ENCODE measurements at places on chromosomes 6 and 20.

DNA sequence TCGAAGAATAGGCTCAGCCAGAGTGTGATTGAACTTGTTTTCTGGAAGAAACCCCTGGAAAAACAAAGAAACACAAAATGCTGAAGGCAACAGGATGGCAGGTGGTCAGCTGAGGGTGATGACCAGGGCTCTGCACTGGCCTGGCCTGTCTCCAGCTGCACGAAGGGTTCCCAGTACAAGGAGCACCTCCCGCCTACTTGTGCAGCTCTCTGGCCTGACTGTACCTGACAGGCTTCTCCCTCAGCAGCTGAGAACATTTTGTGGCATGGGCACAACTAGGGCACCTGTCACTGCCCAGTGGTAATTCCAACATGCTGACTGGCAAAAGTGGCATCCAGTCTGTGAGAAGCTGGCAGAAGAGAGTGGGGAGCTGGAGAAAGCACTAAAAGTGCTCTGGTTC, 38.8 kb upstream of the EMILIN3 start:
- no peak for DNase-seq

GRCh38 chr6:47762502-47762901, 19.3 kb upstream of the OPN5 start:
- no peak for DNase-seq

GRCh38 chr6:137412562-137412961, 81.6 kb downstream of the OLIG3 start:
- no peak for DNase-seq

- DNase-seq, result no peak
These were observed 178.4 kb upstream of the SUPT3H start for GRCh38 chr6:45555981-45556771.

- no peak for DNase-seq
These were observed 104.0 kb upstream of the HMGN3 start for GRCh38 chr6:79338493-79338892.

GRCh38 chr20:23153696-23154341, 67.7 kb upstream of the CD93 start:
- DNase-seq, result no peak

- no peak for DNase-seq
These were observed 4.5 kb upstream of the INSM1 start for GRCh38 chr20:20363434-20363798.

GRCh38 chr20:36346256-36346655, 40.1 kb downstream of the DLGAP4 start:
- no peak for DNase-seq

GRCh38 chr20:44209686-44210405, 725 bp downstream of the OSER1 start:
- DNase-seq, result no peak

DNA sequence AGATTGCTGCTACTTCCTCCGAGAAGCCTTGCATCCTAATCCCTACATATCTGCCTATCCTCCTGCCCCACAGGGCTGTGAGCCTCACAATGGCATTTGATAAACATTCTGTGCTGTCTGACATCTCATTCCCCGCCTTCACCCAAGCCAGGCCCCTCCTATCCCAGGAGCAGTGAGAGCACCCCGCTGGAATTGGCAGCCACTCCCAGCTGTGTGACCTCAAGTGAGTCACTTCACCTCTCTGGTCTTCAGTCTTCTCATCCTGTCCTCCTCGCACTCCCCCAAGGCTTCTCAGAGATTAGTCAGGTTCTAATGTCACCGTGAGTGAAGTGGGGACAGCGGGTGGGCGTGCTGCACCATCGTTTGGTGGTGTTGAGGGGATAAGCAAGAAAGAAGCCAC, 81.7 kb downstream of the CDH22 start:
- no peak for DNase-seq

Data from hippocampal formation (tissue), 2 donors.